ENCODE measurements at places on chromosomes 1 and 21.

- DNase-seq: peak; percentile 67
Measured at GRCh38 chr21:36163750-36164741, 7.4 kb downstream of the DOP1B start.

DNA sequence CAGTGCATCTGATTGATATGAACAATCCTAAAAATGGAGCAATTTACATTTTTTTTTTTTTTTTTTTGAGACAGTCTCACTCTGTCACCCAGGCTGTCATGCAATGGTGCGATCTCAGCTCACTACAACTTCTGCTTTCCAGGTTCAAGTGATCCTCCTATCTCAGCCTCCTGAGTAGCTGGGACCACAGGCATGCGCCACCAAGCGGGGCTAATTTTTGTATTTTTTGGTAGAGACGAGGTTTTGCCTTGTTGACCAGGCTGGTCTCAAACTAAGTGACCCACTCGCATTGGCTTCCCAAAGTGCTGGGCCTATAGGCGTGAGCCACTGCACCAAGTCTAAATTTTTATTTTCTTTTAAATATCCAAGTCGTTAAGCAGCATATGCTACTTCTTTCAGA, 109.0 kb downstream of the FAF1 start:
- no peak for DNase-seq

GRCh38 chr1:164673584-164674214, 114.7 kb downstream of the PBX1 start:
- no peak for DNase-seq

DNA sequence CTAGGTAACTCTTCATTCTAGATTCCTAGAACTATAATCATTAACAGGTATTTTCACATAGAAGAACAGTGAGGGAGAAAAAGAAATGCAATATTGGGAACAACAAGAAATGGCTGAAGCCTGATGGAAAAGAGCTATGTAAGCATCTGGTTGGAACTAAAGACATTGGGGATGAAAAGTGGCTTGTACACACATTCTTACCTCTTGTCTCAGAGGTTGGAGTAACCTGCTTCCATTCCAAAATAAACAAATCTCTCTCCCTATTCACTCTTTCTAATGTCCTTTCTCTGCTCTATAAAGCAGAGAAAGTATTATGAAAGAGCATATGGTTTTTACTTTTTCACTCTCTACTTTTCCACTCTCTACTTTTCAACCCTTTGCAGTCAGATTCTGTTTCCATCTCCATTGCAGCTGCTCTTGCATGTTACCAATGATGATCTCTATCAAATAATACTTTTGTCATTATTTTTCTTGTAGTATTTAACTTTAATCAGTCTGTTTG, 37.5 kb downstream of the CMPK1 start:
- DNase-seq: no peak

- peak; percentile 37 for DNase-seq
Measured at GRCh38 chr1:203475012-203475981, at the start of gene PRELP. Gene PRELP (plus strand): TSS chr1:203475806. CDS start chr1:203483185, 7,379 bp downstream.

- DNase-seq: no peak
Measured at GRCh38 chr21:21156957-21157356, 158.7 kb downstream of the NCAM2 start.

GRCh38 chr1:99670583-99670982, 24.7 kb downstream of the PALMD start:
- no peak for DNase-seq

DNA sequence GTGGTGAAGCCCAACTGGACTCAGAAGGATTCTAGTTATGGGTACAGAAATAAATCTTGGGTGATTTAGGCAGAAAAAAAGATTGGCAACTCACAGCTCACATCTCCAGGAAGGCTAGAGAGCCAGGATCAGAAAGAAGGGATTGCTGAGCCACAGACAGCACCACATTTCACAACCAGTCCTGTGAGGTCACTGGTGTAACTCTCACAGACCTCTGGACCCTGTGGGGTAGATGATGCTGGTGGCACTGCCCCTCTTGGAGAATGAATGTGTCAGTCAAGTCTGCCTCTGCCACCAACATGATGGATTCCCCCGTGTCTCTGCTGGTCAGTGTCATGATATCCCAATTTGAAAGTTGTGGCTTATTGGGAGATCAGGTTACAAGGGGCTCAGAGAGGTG, 70.9 kb upstream of the HMCN1 start:
- no peak for DNase-seq

DNA sequence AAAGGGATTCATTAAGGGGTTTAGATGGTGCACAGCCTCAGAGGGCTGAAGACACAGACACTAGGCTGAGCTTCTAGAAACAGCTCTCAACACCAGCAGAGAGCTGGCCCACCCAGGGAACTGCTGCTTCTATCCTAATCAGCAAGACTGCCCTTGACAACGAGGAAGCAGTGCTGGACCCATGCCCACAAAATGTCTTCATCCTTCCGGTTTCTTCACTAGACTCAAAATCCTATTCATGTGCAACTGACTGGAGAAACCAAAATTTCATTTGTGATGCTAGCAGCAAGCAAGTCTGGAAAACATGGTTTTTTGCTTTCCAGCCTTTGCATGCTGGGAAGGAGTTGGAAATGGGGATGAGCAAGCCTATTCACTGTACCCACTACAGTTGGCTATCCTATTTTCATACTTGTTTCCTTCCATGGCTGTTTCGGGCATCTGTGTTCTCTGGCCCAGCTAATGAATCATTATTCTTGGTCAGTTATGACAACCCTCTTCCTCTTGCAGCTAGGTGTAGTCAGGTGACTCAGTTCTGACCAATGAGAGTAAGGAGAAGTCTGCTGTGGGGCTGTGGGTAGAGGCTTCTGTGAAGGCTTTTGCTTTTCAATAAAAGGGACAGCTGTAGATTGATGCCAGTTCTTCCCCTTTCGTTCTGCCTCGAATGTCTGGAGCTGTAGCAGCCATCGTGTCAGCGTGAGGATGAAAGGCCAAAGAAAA, 14.6 kb upstream of the TMEM61 start:
- DNase-seq: peak; percentile 62

- no peak for DNase-seq
Measured at GRCh38 chr1:93541045-93541444, 93.1 kb downstream of the FNBP1L start.

DNA sequence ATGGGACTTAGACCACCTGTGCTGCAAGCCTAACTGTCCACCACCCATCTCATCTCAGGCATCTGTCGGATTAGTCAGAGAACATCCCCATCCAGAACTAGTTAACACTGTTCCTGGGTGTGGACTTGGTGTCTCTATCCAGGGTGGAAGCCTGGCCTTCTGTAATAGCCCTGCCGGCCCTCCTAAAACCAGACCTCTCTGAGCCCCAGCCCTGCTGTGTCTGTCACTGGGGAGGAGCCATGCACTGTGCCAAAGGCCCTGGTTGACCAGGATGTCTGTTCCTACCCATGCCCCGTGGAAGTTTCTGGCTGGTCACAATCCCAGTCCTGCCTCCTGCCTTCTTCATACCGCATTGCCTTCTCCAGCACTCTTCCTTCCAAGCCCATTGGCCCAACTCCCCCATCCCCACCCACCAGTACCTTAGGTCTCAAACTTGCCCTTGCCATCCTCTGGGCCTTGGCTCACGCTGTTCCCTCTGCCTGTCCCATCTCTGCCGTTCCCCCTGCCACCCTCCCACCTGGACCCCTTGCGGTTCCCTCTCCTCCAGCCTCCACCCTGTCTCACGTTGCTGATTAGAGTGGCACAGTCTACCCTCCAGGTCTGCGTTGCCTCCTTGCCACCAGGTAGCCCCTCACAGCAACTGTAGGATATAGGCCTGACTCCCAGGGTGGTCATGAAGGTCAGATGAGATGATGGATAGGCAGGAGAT, 105.6 kb downstream of the EPHB2 start:
- DNase-seq: no peak

DNA sequence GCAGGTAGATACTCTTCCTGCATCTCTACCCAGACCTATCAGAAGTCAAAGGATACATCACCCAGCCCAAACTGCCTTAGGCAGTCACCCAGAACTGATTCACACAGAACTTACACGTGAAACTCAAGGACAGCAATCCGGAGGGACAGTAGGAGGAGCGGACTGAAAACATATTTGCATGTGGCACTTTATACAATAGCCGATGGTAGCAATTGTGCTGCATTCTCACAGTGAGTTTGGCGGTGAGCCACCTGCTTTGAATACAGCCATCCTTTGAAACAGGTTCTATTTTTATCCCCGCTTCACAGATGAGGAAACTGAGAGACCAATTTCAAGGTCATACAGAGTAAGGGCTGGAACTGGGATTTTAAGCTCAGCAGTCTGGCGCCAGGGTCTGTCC, 69.5 kb downstream of the EDEM3 start:
- peak; percentile 29 for DNase-seq

DNA sequence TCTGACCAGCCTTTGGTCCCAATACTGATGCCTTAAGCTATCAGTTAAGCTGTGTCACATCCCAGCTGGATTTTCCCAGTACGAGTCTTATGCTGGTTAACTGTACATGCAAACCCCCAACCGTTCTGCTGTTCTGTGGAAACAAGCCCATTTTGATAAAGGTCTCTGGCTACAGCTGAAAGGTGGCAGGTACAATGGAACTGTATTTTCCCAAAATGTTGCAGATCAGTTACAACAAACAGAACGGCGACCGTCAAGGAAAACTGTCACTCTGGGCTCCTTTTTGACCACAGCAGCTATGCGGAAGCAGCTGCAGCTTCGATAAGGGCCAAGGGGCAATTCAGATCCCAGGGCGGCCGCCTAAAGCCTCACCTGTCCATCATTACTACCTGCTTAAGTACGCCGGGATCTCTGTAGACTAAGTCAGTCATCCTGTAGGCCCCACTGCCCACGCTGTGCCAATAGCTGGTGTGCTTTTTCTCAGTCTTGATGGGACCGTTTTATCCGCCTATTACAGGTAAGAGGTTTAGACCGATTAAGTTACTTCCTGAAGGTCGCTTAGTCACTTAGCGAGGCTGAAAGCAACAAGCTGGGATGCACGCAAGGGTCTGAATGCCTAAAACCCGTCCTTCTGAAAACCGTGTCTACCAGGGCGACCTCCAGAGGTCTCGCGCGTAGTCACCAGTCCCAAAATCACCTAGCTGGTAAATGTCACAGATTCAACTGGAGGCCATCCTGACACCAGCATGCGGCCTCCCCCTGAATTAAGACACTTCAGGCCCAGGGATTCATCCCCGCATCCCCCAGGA, 11.1 kb upstream of the RAB42 start:
- peak; percentile 42 for DNase-seq

- DNase-seq: peak; percentile 90
Measured at GRCh38 chr1:181033799-181034451, at the start of gene MR1. Gene MR1 (plus strand): TSS chr1:181033983. CDS start chr1:181034008, 25 bp downstream.
